ENCODE measurements at places on chromosomes 5 and 9.

DNA sequence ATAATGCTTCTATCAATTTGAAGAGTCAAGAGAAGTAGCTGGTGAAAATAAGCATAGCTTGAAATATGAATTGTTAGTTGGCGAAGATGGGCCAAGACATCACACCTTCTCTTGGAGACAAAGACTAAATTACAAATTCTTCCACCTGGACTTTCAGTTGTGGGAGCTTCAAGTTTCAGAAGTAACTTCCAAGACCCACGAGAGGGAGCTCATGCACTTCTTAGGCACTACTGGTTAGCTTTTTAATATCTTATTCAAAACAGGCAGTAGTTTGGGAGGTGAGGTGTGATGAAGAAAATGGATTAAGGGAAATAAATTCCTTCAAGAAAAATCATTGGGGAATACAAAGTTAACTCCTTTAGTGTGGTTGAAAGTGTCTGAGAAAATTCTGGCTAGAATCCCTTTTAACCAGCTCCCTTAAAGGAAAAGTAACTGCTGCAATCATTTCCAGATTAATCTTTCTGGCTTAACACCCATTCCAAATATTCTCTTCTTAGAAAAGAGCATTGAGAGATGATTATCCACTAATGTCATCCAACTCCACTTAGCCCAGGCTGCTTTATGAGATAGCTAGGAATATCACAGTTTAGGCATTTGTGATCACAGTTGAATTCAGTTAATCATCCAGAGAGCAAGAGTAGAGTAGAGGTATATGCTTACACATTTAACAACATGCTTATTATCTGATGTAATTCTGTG lies 139.5 kb upstream of the DMRTA1 start:
- no peak for DNase-seq

- DNase-seq = no peak
Observed at GRCh38 chr5:78588507-78588906, 60.1 kb downstream of the LHFPL2 start.

- no peak for DNase-seq
Observed at GRCh38 chr9:93603011-93603410, 26.6 kb downstream of the PHF2 start.

DNA sequence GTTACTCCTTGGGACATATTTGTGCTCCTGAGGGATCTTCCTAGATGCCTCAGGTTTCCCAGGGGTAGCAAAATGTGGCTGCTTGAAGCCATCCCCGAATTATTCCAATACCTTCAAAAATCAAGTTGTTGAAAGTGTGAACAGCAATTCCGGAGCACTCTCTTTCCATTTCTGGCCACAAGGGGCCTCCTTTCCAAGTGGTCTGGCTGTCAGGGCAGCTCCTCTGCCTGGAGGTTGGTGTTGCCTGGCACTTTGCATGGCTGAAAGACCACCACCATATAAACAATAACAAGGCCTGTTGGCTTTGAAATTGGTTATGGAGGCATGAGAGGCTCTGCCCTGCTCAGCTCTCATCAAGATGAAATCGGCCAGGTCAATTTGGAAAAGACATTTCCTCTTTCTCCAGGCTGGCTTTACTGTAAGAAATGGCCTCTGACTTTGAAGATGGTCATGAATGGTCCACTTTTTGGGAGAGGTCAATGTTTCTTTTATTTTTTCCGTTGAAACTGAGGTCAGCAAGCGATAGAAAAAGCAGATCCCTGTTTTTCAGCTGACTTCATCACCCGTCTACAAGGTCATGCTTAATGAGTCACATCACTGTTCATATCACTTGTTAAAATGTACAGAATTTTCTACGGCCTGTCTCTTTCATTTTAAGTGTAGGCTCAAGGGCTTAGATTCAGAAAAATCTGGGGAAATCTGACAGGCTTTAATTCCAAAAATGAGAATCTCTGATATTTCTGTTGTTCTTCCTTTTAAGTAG lies 481.1 kb upstream of the ZNF608 start:
- DNase-seq = no peak

- DNase-seq = no peak
Observed at GRCh38 chr9:31347082-31347617, 1037.3 kb upstream of the ACO1 start.

- no peak for DNase-seq
Observed at GRCh38 chr5:109225716-109226625, 183.8 kb downstream of the PJA2 start.

DNA sequence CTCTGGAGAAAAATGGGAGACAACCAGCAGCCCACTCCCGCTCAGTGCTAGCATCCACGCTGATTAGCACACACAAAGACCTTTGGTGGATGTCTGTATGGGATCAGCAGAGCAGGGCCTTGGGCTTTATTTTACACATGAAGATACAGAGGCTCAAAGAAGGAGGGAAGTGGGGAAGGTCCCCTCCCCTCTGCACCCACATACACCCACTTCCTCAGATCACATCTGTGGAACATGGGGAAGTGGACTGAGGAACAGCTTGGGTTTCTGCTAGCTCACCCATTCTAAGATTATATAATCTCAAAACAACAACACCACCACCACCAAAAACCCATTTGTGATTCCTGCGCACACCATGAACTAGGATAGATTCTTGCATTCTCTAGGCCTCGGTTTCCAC lies 14.0 kb downstream of the GGTA1 start:
- DNase-seq = no peak

GRCh38 chr5:1130218-1130946 lies 18.5 kb upstream of the SLC12A7 start:
- DNase-seq = no peak

DNA sequence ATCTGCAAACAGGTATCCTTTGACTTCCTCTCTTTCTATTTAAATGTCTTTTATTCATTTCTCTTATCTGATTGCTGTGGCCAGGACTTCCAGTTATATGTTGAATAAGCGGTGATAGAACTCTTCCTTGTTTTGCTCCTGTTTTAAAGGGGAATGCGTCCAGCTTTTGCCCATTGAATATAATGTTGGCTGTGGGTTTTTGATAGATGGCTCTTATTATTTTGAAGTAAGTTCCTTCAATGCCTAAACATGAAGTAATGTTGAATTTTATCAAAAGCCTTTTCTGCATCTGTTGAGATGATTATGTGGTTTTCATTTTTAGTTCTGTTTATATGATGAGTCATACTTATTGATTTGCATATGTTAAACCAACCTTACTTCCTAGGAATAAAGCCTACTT lies 300.5 kb upstream of the CTNND2 start:
- no peak for DNase-seq

- no peak for DNase-seq
Observed at GRCh38 chr5:112689155-112689909, 48.4 kb upstream of the APC start.

DNA sequence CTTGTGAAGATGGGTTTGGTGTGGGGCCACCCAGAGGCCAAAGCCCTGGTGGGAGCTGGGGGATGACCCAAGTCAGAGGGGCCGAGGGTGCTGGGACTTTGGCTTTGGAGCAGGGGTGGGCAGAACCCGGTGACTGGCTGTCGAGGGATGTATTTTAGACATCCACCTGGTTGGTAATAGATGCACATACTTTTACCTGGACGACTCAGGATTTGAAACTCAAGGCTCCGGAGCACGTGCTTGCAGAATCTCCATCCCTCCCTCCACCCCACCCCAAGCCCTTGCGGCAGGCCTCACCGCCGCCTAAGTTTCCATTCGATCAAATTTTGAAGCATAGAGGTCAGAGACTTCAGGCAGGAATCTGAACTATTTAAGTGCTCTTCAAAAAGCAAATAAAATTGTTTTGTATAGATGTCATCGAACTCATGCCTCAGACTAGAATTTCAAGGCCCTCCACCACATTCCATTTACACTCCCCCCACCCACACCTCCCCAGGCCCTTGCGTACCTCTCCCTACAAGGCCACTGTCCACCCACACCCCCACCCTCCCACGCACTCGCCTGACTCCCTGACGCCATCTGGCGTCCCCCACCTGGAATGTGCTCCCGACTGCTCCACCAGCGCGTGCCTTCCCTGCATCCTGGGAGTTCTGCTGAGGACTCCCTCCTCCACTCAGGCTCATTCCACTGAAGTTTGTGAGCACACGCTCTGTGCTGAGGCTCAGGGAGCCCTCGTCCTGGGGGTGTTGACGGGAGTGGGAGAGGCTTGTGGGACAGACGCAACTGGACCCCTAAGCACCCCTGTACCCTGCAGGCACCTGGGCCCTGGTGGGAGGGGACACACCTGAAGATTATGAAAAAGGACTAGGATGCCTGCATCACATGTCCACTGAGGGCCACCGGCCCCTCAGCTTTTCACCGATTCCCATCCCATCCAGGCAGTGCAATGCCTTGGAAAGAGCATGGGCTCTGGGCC lies 56.4 kb upstream of the RPL26L1 start:
- no peak for DNase-seq

DNA sequence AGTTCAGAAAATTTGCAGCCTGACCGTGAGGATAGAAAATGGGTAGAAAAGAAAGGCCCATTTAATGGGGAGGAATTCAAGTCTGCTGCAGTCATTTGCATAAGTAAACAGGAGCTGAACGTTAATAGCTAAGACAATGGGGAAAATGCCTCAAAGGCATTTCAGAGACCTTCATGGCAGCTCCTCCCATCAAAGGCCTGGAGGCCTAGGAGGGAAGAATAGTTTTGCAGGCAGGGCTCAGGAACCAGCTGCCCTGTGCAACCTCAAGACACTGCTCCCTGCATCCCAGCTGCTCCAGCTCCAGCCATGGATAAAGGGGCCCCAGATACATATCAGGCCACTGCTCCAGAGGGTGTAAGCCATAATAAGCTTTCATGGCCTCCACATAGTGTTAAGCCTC lies 32.2 kb upstream of the CDH18 start:
- no peak for DNase-seq

DNA sequence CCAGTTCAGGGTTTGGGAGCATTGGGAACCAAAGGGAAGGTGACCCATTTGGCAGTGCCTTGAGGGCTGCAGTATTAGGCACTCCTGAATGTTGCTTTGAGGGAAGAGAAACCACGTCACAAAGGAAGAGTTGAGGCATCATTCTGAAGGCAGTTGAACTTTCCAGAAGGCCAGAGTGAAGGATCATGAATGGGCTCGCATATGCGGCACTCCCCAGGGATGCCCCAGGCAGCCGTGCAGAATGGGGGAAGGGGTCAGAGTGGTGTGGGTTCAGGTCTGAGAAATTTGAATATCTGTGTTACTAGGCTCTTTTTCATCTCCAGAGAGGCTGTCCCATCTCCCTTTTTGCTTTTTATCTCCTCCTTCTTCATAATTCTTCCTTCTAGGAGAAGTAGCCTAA lies 60.6 kb upstream of the HMHB1 start:
- DNase-seq = no peak

GRCh38 chr5:171745602-171746001 lies 40.0 kb upstream of the SMIM23 start:
- no peak for DNase-seq

GRCh38 chr5:123344816-123345426 lies 78.3 kb downstream of the CEP120 start:
- no peak for DNase-seq

Measured in GOT3 (cell line).